Stimulated activated CD4-positive, alpha-beta T cell treated with anti-CD3 and anti-CD28 coated beads, Interleukin-1b, Interleukin-23, amount 100 ng/mL, for 48 hours (primary cell): ENCODE measurements at places on chromosomes 1 and 21.

- no peak for DNase-seq
These were observed 36.0 kb downstream of the FAM177B start for GRCh38 chr1:222772996-222773379.

DNA sequence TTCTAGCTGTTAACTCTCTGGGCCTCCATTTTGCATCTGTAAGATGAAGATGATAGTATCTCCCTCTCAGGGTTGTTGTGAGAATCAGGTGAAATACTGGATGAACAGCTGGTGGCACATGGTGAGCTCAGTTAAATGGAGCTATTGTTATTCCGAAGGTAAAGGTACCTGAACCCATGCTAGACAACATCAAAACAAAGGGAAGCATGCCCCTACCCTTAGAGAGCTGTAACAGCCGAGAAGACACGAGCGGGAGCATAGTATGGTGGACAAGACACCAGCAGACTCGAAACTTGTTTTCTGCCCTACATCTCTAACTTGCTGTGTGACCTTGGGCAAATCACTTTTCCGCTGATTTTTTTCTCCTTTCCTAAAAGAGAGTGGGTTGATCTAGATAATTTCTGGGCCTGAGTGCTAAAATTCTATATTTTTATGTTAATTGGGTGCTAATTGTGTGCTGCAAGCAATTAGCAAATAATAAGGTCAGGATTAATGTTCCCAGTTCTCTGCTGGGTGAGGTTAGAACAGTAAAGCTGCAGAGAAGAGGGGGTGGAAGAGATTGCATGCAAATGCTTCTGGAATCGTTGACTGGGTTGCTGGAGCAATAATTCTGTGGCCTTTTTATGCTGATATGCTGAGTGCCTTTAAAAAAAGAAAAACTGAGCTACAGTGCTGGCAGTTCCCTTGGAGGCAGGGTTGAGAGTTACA is 10.8 kb downstream of the TMEM200B start:
- DNase-seq = no peak

- no peak for DNase-seq
These were observed 4.4 kb upstream of the MATN1 start for GRCh38 chr1:30727824-30728223.

- DNase-seq = no peak
These were observed at the start of gene IL19 for GRCh38 chr1:206770531-206771337. IL19 (plus strand) TSS chr1:206770773; CDS start chr1:206836663, 65,890 bp downstream.

GRCh38 chr1:205690122-205690756 is 9.9 kb upstream of the SLC45A3 start:
- no peak for DNase-seq

- DNase-seq = no peak
These were observed 59.1 kb downstream of the HFM1 start for GRCh38 chr1:91345395-91346005.

DNA sequence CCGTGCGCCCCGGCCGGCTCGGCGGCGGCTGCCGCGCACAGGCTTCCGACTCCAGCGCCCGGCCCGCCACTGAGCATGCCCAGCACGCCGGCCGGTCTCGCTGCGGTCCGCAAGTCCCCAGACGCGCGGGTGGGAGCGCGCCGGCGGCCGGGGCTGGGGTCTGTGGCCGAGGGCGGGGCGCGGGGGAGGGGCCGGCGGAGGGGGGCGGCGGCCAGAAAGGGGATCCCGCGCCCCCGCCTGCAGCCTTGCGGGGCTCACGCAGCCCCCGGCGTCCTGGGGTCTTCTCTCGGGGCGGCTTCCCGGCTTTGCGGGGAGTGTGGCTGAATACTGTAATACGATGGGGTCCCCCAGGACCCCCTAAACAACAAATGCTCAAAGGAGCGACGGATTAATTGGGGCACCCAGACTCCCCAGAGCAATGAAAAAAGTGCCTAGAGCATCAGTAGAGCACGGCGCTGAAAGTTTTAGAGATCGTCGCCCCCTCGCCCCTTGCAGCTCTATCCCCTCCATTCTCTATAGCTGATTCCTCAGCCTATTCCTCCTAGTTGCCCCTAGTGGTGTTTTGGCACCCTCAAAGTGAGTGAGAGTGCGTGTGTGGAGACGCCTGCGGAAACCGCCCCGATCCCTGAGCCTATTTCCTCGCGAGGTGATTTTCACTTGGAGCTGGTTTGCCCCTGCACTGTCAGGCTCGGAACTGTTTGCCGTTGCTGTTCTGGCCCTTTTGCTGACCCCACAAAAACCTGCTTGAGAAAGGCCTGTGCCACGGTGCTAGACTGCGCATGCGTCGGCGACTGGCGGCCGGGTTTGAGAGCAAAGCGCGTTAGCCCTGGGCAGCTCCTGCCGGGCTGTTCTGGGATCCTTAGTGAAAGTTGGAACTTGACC is at the start of gene VAV3:
Gene VAV3 (minus strand): TSS at position 71 of the 882 bp plus-strand sequence. CDS start 311 bp downstream, outside the sequence.
- peak; percentile 74 for DNase-seq

DNA sequence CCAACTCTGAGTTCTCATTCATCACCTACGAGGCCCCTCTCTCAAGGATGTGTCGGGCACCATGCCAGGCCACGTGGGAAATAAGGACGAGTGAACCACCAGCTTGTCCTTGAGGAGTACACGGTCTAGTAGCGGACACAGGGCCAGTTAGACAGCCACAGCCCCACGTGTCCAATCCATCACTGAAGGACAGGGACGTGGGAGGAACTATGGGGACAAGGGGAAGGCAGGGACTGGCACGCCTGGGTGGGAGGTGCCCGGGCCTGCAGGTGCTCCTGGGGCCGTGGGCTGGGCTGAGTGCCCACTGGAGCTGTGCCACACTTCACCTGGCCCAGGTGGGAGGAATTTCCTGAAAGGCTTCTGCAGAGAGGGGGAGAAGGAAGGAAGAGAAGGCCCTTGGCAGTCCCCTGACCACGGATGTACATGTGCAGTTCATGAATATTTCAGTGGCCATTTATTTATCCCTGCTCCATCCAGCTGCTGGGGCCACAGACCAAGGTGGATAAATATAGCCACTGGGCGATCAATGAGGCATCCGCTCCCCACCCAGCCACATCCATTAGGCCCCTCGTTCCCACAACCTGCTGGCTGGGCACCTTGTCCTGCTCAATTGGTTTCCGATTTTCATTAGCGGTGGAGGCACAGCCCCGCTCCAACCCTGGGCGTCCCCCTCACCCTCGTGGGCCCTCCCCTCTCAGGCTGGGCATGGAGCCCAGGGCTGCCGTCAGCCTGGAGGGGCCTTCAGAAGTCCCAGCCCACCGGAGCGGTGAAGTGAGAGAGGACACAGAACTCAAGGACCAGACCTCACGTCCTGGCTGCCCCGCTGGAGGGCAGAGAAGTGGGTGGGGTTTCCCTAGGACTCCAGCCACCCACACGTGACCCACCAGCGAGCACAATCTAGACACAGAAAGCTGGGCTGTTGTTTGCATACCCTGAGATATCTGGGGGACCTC is 59.5 kb downstream of the CASZ1 start:
- DNase-seq = no peak
